Activated B cell treated with CpG ODN at 0.5 μM for 24 hours (primary cell): ENCODE measurements at places on chromosomes 12 and 14. TPM values are rescaled to one million over a fixed set of nuclear protein-coding genes. Genes with fewer than 3 reads are reported as not detected.

Gene RSRC2
- total RNA-seq: 106 and 126 TPM in 2 replicates

GRCh38 chr12:117045160-117046010 is 53.8 kb downstream of the TESC start:
- DNase-seq: no peak

- DNase-seq: no peak
These were observed 26.8 kb upstream of the CEBPE start for GRCh38 chr14:23145794-23146350.

DNA sequence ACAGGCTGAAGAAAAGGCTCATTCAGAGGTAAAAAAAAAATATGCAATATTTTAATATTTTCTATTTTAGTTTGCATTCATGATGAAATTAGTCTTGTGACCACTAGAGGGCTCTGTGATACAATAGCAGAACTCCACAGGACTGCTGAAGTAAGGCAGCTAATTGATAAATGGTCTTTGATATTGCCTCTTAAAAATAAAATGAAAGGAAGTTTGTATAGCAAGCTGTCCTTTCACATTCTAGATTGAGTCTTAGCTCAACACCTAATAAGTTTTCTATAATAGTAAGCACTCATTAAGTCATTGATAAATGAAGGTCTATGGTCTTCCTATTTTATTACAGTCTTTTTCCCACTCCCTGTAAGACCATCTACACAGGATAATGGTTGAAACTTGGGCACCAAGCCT is 315.7 kb downstream of the NAV3 start:
- DNase-seq: no peak

GRCh38 chr12:94930772-94931171 is 72.7 kb downstream of the NDUFA12 start:
- DNase-seq: no peak

DNA sequence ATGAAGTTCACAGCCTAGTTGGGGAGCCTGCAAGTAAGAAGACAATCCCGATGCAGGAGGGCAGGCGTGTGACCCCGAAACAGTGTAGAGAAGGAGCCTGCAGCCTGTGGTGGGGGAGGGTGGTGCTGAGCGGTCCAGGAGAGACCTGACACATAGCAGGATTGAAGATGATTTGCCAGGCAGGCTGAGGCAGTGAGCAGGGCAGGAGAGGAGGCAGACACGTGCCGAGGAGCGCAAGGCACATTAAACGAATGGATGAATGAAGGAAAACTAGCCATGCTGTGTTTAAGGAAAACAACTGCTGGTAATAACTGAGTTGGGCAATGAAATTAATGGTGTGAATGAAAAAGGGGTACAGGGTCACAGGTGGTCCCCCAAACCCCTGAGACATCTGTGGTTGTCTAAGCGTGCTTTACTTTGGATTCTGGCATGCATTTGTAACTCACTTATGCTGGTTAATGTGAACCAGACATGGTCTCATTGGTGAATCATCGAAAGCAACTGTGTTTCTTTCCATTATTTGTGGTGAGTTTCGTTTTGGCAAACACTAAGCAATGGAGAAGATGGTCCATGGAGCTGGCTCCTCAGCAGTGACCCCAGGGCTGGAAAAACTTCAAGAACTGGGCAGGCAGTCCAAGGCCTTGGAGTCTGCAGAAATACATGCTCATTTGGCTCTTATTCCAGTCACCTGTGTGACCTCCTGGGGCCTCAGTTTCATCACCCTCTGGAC is 96.9 kb upstream of the EVL start:
- DNase-seq: no peak

Gene ST8SIA1
- 0.31 TPM in 1 of 2 replicates, not detected in the other for total RNA-seq

- DNase-seq: no peak
These were observed 53.6 kb downstream of the C12orf42 start for GRCh38 chr12:103442182-103442555.

Gene TNS2
- total RNA-seq: 0.29 and 1.5 TPM in 2 replicates

DNA sequence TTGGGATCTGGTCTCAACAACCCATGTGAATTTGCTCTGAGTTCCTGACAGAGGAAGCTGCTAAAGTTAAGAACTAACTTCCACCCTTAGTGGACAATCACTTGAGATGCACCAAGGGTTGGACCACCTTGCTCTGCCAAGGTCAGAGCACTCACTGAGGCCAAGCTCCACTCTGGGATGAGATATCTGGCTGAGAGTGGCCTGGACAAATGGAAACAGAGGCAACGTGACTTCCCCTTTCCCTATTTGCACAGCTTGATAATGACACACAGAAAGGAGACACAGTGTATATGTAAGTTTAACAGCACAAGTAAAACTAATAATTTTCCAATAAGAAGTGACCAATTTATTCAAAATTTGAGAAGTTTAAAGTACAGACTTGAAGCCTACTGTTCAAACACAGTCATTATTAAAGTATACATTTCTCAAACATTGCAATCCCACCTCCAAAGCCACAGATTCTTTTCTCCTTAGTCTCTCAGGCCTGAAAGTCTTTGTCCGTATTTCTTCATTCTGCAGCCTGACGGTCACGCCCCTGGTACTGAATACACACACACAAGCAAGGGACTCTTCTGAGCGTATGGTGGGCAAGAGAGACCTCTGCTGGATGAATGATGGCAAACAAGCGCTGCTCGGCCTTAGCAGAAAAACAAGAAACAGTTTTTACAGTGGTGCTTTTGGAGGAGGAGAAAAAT is 28.6 kb downstream of the TMEM30B start:
- no peak for DNase-seq

- DNase-seq: no peak
These were observed 140.3 kb upstream of the SEL1L start for GRCh38 chr14:81673930-81674329.

Gene IRAK3
- 5.6 and 6.6 TPM in 2 replicates for total RNA-seq

Gene LYZ
- total RNA-seq: 4.0 and 5.3 TPM in 2 replicates

DNA sequence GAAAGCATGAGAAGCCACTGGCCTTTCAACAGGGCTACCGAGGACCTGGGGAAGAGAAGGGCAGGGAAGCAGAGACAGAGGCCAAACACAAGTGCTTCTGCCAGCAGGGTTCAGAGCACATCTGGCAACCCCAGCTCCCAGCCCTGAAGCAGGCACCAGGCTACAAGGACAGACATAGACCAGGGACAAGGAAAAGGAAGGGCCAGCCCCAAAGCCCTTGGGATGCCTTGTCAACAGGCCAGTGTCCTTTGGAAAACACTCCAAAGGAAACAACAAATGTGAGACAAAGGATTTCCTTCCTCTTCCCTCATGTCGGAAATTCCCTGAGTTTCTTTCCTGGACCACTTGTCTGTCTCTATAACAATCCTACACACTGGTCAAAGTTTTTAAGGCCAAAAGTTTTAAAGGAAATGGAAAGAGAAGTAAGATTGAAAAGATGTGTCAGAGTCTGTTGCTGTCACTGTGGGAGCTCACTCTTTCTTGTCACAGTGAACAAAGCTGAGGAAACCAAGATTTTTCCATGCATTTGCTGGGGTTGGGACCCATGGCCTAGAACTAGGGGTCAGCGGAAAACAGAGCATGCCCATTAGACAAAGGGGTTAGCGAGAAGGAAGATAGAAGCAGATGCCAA is 59.4 kb downstream of the TTC9 start:
- no peak for DNase-seq

Gene IQSEC3
- not detected in 2 replicates for total RNA-seq

GRCh38 chr14:59254911-59255545 is 66.6 kb downstream of the DAAM1 start:
- DNase-seq: no peak

Gene ZNF268
- 29.1 and 29.3 TPM in 2 replicates for total RNA-seq

Gene KRT83
- total RNA-seq: not detected in 2 replicates

Gene SRRM4
- not detected in 2 replicates for total RNA-seq

DNA sequence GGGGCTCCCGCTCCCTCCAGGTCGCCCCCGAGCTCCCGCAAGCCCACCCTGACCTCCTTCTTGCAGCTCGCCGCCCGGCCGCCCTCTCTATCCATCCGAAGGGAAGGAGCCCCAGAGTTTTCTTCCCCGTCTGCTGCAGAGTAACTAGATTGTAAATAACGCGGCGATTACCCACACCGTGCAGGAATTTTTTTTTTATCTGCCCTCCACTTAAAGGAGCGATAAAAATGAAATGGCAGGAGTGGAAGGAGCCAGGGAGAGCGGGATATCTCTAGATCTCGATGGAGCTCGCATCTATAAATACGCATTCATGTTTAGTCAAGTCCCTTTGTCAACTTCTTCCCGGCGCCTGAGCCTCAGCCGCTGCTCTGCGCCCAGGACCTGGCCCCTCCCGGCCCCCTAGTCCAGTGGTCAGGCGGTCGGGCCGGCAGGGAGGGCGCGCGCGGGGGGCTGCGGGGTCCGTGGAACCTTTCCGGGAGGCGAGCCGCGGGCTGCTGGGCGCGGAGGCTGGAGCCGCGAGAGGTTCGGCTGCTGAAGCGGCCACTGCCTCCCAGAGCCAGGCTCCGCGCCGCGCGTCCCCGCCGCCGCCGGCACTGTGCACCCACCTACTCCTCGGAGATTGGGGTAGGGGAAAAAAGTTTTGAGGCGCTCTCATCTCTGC is 386.0 kb downstream of the BCAT1 start:
- peak; percentile 47 for DNase-seq

DNA sequence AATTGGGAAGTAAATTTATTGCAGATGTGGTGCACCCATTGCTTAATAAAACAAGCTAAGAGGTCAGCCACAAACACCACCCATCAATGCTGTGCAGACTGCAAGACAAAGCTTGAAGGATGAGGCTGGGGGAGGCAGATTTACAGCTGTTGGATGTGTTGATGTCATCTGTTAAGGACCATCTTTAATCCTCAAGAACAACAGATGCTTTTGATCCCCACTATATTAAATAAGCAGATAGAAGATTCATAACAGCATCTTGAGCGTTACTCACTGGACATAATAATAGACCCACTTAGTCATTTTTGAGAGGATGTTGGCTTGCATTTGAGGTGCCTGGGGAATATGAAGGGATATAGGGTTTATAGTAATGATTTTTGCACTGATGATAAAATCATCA is 58.8 kb downstream of the GPR68 start:
- no peak for DNase-seq

- DNase-seq: no peak
These were observed 3.5 kb downstream of the XRCC3 start for GRCh38 chr14:103711516-103712431.

DNA sequence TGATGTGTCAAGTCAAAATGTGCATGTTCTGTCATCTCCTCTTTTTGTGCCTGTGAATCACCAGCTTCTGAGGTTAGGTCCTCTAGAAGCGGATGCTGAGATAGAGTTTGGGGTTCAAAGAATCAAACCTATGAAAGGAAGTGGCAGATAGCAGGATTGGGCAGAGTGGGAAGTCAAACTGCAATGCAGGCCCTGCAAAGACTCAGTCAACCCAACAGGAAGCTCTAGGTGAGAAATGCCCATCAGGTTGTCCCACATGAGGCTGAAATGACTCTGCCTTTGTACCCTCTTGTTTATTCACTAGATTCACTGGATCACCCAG is 4.5 kb upstream of the MIA2 start:
- no peak for DNase-seq

DNA sequence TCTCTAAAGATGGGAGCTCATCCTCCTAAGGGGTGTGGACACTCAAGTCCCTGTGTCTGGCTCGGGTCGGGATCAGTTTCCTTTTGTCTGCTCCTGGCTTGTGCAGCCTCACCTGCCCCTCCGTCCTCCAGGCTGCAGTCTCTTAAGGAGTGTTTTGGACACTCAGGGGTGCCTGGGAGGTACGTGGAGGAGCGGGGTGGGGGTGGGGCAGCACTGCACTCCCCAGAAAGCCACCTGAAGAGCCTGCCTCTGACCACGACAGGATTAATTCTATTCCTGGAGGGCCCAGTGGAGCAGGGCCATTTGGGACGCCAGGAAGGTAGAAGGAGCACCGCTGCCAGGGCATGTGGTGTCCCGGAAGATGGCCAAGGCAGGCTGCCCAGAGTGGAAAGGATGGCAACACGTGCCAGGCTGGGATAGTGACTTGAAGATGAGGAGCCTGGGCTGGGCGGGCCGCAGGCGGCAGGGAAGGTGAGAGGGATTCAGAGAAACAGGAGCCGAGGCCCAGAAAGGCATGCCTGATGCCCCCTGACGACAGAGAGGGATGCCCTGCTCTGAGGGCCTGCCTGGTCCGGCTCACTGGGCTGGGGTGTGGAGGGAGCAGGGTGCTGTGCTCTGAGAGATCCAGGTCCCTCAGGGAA is 14.8 kb upstream of the LRTM2 start:
- no peak for DNase-seq

GRCh38 chr12:77777274-77777673 is 53.4 kb upstream of the NAV3 start:
- no peak for DNase-seq

DNA sequence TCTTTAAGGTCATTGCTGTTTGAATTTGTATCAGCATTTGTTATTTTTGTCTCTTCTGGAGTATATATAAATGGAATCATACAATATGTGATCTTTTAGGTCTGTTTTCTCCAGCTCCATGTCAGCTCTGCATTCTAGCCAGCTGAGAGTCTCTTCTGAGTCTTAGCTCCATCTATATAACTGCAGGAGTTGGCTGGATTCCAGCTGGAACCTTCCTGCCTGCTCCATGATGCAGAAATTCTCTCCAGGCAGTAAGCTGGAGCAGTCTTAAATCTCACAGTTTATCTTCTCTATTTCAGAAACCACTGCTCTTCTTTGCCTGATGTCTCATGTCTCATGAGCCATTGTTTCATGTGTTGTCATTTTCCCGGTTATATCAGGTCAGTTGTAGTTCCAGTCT is 827.6 kb downstream of the NRXN3 start:
- no peak for DNase-seq

Gene HHIPL1
- total RNA-seq: not detected in 2 replicates

Gene CRIP1
- total RNA-seq: 112 and 129 TPM in 2 replicates

Gene NINJ2
- 3.0 and 3.6 TPM in 2 replicates for total RNA-seq

Gene CMKLR1
- total RNA-seq: 0.05 and 0.24 TPM in 2 replicates

- no peak for DNase-seq
These were observed 25.8 kb upstream of the RAB35 start for GRCh38 chr12:120142231-120142877.
